Testis (tissue), 5 donors: ENCODE measurements at places on chromosomes 3 and 15. TPM values are rescaled to one million over a fixed set of nuclear protein-coding genes. Genes with fewer than 3 reads are reported as not detected.

GRCh38 chr3:108091498-108092250 is 843 bp upstream of the CD47 start:
- DNase-seq = no peak

DNA sequence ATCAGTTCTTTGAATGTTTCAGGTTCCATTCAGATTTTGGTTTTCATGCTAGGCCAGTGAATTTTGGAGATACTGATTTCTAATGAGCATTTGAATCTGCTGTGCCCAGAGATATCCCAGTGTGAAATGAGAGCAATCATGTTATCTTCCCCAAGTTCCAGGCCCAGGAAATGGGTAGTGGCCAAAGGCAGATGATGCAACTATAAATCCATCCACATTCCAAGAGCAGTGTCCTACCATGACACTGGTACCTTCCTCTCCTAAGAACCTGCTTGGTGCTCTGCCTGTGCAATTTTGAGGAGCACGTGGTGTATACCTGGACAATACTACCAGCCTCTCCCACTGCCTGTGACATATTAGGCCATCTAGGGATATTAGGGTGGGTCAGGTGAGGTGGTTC is 186.8 kb downstream of the SLCO3A1 start:
- no peak for DNase-seq

DNA sequence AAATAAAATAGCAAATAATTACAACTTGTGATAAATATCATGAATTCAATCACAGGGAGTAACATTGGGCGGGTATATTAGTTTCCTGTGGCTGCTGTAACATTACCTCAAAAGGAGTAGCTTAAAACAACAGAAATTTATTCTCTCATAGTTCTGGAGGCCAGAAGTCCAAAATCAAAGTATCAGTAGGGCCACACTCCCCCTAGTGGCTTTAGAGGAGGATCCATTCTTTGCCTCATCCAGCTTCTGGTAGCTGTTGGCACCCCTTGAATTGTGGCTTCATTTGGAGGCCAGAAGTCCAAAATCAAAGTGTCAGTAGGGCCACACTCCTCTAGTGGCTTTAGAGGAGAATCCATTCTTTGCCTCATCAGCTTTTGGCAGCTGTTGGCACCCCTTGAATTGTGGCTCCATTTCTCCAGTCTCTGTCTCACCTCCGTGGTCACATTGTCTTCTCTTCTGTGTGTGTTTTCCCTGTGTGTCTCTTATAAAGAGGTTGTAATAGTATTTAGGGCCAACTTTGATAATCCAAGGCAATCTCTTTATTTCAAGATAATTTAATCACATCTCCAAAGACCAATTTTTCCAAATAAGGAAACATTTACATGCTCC is 3.1 kb upstream of the CFAP20DC start:
- no peak for DNase-seq

DNA sequence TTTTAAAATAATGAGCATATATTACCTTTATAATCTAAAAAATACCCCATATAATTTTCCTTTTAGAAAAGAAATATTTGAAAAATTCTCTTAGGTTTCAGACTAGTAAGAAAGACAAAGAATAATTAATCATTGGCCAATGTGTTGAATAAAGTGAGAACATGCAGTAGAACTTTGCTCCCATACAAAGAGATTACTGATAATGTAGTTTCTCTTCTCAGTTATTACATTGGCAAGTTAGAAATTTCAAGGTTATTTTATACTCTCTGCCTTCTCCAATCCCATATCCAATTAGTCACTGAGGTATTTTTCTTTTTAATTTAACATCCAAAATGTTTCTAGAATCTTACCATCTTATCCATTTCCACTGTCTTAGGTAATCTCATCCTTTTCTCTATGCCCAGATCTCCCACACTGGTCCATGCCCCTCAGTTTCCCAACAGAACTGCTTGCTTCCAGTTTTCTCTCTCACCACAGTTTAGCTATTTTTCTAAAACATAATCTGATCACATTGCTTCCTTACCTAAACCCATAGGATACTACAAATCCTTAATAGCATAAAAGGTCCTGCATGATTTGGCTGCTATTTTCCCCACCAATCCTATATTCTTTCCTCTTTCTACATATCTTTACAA is 10.8 kb downstream of the XRN1 start:
- DNase-seq = no peak

DNA sequence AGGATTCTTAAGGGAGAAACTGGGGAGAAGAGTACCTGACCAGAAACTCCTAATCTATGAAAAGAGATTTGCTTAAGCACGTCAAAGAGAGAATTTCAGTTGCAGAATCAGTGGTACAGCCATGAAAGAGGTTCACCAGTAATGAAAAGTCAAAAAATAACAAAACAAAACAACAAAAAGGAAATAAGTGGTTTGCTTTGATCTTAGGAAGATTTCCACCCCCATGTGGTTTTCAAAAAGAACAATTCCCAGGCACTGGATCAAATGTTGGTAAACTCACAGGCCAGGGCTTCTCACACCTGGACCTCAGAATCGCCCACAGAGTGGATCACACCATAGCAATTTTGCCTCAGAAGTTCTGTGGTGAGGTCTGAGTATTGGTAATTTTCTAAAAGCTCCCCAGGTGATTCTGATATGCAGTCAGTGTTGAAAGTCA is 67.5 kb downstream of the TMEM39A start:
- DNase-seq = no peak

GRCh38 chr3:179247289-179248015 is 3.5 kb downstream of the KCNMB3 start:
- DNase-seq = no peak

Gene RASA2
- 18.3 TPM for total RNA-seq

Gene CCDC39
- total RNA-seq = 3.5 TPM

Gene CFAP91
- total RNA-seq = 47.6 TPM

Gene PDHB
- 126 TPM for total RNA-seq

Gene MINDY4B
- total RNA-seq = not detected
